ENCODE measurements at places on chromosomes 4 and X.

DNA sequence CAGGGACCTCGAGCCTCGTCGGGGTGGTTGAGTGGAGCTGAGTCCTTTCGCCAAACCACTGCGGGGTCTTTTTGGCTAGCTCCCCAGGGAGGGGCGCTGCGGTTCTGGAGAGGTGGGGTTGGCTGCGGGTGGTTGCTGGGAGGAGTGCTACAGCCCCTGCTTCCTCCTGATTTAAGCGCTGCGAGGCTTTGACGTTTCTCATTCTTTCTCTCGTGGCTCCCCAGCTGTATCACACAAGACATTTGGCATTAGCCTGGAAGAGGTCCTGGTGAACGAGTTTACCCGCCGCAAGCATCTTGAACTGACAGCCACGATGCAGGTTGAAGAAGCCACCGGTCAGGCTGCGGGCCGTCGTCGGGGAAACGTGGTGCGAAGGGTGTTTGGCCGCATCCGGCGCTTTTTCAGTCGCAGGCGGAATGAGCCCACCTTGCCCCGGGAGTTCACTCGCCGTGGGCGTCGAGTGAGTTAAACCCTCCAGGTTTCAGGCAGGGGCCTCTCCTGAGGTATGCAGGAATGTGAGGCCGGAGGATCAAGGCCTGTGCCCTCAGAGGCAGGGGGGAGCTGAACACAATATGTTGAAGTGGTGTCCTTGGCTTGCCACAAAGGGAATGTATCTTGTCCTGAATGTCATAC is 25.5 kb downstream of the ARHGAP36 start:
- DNase-seq: no peak

DNA sequence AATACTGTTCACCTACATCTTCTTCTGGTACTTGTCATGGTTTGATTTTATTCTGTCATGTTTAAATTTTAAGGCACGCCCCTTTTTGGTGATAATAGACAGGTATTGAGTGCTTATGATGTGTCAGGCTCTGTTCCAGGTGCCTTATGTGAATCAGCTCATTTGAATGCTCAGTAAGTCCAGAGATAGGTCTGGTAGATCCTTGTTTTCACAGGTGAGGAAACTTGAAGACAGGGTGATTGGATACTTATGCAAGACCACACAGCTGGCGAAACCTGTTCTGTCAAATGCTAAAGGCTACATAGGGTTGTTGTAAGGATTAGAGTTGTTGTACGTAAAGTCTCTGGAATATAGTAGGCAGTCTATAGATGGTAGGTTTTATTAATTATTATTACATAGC is 9.6 kb upstream of the SLC25A14 start:
- no peak for DNase-seq

DNA sequence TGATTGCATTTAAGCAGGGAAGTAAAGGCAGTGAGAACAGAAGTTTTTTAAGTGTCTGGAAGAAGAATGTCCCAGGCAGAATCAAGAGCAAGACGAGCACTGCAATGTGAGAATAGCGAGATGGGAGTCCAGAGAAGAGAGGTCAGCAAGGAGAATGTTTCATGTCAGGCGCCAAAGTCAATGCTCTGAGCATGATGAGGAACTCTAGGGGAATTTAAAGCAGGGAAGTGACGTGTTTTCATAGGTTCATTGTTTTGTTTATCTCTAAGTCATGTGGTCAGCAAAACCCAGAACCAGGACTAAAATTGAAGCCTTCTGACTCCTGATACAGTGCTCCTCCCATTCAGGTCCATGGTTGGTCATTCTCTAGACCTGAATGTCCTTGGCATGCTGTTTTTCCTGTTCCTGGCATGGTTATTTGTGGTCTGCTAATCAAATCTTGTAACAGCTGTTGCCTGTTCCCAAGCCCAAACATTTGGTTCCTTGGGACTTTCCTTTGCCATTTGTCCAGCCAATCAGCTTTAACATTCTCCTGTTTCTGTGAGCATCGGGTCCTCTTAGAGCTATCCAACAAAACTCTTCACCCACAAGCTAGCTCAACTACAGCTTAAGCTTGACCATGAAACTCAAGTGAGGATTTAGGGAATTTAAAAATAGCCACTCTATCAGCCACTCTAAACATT is 37.7 kb downstream of the PTCHD1 start:
- peak; percentile 46 for DNase-seq

DNA sequence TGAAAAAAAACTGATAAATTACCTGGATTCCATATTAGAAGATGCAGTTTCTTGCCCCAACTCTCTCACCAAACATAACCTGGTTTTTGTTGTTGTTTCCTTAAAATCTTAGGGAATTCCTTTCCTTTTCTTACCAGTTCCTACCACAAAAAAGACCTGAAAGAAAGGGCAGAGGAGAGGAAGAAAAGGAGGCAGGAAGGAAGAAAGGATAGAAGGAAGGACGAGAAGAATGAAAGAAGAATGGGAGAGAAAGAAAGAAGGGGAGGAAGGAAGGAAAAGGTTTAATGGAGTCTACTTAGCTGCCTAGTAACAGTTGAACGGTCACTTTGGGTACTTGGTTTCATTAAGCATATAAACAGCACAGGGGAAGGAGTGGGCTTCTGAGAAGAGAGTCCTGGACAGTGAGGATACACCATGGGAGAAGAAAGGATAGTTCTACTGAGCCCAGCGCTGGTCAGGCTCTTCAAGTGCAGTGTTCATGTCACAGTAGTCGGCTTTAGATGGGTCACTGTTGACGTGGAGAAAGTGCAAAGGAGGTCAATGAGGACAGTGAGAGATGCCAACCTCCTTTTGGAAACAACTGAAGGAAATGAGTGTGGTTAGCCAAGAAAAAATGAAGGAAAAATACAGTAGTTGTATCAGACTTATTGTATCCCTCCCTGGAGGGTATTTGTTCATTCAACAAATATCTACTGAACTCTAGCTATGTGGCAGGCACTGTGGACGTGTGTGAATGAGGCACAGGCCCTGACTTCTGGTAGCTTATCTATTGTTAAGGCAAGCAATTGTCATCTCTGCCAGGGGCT is 1.1 kb upstream of the CHIC2 start:
- peak; percentile 60 for DNase-seq

GRCh38 chr4:69760455-69760854 is at the start of gene SULT1B1:
Gene SULT1B1, minus strand, starts transcription at chr4:69760620. Its CDS starts 5,403 bp downstream, at chr4:69755217.
- peak; percentile 81 for DNase-seq

GRCh38 chr4:61619528-61619927 is 419.4 kb downstream of the ADGRL3 start:
- DNase-seq: no peak

DNA sequence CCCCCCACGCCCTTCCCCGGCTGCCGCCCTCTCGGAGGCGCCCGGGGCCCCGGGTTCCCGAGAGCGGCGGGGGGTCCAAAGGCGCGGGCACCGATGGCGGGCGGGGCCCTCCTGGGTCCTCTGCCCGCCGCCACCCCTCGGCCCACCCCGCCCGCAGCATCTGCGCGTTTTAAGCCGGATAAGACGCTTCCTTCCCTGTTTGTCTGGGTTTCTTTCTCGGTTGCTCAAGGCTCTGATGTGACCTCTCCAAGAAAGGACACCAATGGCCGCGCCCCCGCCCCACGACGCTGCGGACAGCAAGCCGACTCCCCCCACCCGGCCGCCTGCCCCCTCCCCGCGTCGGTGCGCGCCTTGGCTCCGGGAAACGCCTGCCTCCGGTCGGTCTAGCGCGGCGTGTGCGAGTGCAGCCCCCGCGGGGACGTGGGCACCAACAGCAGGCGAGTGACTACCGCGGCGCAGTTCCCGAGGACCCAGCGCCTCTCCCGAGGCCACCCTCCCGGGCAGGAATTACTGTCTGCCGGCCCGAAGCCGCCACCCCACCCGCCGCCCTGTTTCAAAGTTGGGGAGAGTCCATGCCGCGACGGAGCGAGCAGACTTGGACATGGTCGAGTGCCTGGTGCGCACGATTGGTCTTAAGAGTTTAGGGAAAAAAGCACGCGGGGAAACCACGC is 21.1 kb upstream of the HMX1 start:
- no peak for DNase-seq

DNA sequence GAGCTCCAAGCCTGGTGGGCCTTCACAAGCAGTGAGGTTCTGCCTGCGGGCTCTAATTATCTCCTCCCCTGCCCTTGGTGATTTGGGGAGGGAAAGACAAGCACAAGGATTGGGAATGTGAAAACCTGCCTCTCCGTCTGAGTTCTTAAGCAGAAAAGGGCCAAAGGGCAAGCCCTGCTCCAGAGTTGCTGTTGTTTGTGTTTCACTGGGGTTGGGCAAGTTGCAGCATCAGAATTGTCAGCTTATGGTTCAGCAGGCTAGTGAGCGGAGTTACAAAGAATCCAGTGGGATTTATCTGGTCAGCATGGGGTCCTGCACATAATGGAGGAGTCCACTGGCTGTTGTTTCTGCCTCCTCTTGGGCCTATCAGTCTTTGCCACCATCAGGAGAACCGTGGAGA is 60.5 kb downstream of the NHS start:
- DNase-seq: no peak

- DNase-seq: no peak
Measured at GRCh38 chr4:141455651-141456050, 180.7 kb upstream of the IL15 start.

DNA sequence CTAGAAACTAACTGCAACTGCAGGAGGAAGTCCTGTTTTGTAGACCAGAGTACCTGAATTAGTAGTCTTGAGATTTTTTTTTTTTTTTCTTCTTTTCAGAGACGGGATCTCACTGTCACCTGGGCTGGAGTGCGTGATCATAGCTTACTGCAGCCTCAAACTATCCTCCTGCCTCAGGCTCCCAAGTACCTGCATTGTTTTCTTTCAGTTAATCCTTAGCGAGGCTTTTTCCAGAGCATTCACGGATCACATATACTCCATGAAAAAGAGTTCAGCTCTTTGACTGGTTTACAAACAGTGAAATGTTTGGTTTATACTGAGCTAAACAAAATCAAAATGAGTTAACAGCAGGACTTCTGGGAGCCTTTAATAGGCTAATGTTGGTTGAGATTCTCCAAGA is 45.8 kb downstream of the KLHL15 start:
- no peak for DNase-seq

DNA sequence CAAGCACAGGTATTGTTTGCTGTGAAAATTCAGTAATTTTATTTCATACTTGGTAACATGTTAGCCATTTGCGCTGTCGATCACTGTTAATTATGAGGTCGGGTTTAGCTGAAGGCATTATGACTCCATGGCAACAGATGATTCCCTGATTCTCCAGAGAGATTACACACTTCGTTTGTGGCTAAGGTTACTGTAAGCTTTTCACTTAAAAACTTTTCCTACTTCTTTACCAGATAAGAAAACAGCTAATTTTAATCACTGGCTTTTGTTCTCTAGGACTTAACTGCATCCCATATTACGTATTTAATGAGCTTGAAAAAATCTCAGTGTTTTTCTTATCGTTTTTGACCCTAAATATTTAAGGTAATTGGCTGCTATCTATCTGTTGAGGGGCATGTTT is 2.1 kb downstream of the GSTCD start:
- DNase-seq: no peak

DNA sequence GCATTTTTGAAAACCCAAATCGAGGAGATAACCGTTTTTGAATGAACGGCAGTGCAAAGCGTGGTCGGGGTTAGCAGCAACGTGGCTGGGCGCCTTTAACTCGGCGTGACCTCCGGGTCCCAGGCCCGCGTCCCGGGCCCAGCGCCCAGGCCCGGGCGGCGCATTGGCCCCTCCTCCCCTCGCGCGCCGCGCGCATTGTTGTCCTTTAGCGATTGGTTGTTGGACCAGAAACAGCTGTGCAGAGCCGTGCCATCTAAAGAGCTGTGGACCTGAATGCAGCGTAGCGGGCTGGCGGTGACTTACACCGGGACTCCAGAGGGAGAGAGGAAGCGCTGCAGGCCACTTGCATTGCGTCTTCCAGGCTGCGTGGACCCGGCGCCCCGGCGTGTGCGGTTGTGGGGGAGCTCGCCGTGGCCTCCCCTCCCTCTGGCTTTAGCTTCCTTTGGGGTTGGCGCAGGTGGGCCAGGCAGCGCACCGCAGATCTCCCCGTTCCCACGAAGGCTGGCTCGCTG is at the start of gene STOX2:
Gene STOX2, plus strand, starts transcription at position 227 of the 512 bp plus-strand sequence. CDS start 1,484 bp downstream, outside the sequence.
- peak; percentile 32 for DNase-seq

- no peak for DNase-seq
Measured at GRCh38 chrX:35786271-35786670, 11.9 kb upstream of the MAGEB16 start.

DNA sequence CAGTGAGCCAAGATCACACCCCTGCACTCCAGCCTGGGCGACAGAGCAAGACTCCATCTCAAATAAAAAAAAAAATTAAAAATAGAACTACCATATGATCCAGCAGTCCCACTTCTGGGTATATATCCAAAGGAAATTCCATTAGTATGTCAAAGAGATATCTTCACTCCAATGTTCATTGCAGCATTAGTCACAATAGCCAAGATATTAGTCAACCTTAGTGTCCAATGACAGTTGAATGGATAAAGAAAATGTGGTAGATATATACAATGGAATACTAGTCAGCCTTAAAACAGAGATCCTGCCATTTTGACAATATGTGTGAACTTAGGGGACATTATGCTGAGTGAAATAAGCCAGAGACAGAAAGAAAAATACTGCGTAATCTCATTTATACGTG is 49.4 kb downstream of the C4orf46 start:
- DNase-seq: no peak

- no peak for DNase-seq
Measured at GRCh38 chr4:8600686-8601085, 8.1 kb downstream of the CPZ start.

- no peak for DNase-seq
Measured at GRCh38 chr4:119059221-119059620, 76.4 kb upstream of the MYOZ2 start.

- DNase-seq: no peak
Measured at GRCh38 chrX:110449312-110449711, 90.7 kb downstream of the RTL9 start.

DNA sequence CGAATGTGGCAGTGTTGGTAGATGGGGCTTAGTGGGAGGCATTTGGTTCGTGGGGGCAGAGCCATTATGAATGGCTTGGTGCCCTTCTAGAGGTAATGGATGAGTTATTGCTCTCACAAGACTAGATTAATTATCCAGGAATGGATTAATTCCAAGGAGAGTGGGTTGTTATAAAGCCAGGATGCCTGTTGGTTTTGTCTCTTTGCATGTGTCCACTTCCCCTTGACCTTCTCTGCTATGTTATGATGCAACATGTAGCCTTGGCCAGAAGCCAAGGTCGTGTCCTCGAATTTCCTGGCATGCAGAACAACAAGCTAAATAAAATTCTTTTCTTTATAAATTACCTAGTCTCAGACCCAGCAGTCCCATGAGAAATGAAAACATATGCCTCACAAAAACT is 111.2 kb upstream of the PLS3 start:
- DNase-seq: peak; percentile 83

DNA sequence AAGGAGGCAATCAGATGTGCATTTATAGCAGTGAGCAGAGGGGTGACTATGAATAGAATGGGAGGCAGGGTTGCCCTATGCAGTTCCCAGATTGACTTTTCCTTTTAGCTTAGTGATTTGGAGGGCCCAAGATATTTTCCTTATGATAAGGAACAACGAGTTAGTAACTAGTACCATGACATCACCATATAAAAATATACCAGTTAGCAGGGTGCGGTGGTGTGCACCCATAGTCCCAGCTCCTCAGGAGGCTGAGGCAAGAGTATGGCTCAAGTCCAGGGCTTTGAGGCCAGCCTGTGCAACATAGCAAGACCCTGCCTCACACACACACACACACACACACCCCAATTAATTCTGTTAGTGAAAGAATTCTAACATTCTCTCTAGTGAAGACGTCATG is 53.0 kb downstream of the IL13RA2 start:
- peak; percentile 20 for DNase-seq

Data from fibroblast of pulmonary artery (primary cell).